ENCODE measurements at places on chromosomes 2 and 18.

- no peak for DNase-seq
Observed at GRCh38 chr2:64914735-64915509, 74.3 kb upstream of the SLC1A4 start.

DNA sequence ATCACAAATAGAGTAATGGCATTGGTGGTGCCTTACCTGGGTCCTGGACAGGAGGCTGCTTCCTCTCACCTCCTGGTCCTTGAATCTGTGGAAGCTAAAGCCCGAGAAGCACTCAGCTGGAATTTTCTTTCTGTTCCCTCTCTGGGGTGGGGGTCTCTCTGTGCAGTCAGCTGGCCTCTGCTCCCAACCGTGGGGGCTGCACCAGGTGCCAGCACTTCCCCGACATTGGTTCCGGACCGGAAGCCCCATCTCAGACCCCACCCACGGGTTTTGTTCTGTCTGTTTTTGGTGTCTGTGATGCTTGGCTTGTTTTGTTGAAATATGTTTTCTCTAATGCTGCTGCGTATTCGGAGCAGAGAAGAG, 154.7 kb downstream of the TWIST2 start:
- no peak for DNase-seq

- DNase-seq, result no peak
Observed at GRCh38 chr18:46343931-46344372, 239.8 kb downstream of the HAUS1 start.

GRCh38 chr2:230700447-230700846, 12.2 kb upstream of the CAB39 start:
- DNase-seq, result no peak

GRCh38 chr18:25737710-25738311, 352.6 kb downstream of the SS18 start:
- no peak for DNase-seq

GRCh38 chr2:150107816-150108215, 379.7 kb downstream of the RND3 start:
- no peak for DNase-seq

DNA sequence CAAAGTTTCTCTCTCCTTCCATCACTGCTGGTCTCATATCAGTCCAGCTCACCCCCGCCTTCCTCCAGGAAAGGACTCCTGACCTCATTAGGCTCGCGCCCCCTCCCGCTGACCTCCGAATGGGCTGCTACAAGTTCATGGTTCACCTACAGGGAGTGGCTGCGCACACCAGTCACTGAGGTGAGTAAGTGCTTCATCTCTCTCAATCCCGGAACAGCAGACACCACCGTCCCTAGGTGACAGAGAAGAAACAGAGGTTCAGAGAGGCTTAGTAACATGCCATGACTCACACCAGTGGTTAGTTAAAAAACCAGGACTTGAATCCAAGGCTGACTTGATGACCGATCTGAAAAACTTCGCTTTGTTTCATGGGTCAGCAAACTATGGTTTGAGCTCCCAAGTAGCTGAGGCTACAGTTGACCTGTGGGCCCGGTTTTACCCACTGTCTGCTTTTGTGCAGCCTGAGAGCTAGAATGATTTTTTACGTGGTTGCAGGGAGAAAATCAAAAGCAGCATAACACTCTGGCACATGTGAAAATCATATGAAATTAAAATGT, 42.0 kb downstream of the ZFP36L2 start:
- no peak for DNase-seq

- no peak for DNase-seq
Observed at GRCh38 chr2:150695451-150696135, 208.1 kb upstream of the RND3 start.

DNA sequence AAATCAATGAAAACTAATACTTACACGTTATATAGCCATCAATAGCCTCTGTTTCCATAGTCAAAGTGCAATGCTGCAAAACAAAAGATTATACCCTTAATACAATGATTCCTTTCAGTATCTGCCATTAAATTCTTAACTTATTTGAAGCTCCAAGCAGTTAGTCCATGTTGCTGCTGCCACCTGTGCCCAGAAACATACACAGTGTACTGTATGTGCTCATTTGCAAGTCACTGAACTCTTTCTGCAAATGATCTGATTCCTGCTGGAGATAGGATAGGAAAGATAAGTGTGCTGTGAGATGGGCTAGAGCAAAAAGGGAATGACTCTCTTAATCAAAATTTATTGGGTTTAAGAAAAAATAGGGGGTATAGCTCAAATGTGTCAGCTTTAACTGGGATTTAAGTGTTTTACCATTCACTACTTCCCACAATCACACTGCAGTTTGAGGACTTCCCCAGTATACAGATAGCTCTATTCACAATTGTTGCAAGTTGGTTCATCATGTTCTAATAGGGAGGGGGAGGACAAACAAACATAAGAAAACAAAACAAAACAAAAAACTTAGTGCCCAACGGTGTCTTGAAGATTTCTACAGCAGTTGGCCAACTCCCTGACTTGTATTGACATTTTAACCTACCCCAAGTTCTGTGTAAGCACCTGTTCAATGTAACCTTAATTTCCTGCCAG, 2.7 kb downstream of the IKZF2 start:
- no peak for DNase-seq

- no peak for DNase-seq
Observed at GRCh38 chr18:10035281-10035991, 121.6 kb downstream of the VAPA start.

- DNase-seq, result no peak
Observed at GRCh38 chr2:27288610-27289009, 6.4 kb downstream of the TRIM54 start.

DNA sequence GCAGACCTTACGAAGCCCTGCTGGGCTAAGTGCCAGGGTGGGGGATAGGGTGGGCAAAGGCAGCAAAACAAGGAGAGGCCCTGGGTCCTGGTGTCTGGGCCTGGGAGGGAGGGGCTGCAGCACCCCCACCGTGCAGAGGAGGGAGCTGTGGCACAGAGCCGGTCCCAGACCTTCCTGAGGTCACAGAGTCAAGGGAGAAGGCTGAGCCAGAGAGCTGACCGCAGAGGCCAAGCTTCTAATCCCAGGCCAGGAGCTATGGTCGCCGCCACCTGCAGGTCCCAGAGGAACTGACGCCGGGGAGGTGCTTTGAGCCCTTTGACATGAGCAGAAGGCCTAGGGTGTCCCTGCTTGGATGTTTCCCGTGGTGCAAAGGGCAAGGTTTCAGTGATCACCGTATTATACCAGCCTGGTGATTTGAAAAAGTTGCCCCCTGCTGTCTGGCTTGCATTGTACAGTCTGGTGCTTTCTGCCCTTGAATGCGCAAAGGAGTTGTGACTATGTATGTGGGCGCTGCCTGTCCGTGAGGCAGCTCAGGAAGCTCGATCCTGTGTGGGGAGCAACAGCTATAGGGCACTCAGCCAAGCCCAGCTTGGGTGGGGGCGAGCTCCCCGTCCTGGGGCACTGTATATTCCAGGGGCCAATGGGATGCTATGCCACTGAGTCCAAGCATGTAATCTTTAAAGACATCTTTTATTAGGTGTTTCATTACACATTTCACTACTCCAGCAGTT, 44.3 kb downstream of the EDAR start:
- DNase-seq, result no peak

DNA sequence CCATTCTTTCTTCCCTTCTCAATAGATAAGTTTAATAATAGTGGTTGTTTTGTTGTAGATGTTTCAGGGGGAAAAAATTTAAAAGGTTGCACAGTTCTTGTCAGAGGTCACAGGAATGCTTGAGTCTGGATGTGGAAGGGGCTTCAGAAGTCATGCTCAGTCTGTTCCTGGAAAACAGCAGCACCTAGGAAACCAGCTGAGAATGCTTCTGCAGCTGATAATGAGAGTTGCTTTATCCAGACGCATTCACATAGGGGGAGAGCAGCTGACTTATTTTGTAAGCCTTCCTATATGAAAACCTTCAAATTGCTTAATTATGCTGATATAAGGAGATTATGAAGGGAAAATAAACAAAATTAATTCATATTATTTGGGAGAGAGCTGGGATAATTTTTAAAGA, 235.5 kb downstream of the GULP1 start:
- no peak for DNase-seq

DNA sequence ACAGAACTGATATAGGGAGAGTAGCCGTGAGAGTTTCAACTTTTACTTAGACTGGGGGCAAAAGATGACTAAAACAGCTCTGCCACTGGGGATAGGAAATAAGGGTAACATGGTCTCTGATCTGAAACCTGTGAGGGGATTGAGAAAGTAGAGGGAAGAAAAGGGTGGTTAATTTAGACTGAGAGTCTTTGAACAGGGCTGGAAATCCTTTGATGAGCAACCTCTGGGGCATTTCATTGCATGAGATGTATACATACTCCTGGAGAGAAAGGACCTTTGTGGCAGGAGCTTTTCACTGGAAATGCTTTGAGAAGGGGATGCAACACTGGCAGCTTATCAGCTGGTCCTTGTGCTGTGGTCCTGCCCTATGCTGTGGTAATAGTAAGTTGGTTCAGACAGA, 9.4 kb downstream of the GALNT1 start:
- DNase-seq, result no peak

DNA sequence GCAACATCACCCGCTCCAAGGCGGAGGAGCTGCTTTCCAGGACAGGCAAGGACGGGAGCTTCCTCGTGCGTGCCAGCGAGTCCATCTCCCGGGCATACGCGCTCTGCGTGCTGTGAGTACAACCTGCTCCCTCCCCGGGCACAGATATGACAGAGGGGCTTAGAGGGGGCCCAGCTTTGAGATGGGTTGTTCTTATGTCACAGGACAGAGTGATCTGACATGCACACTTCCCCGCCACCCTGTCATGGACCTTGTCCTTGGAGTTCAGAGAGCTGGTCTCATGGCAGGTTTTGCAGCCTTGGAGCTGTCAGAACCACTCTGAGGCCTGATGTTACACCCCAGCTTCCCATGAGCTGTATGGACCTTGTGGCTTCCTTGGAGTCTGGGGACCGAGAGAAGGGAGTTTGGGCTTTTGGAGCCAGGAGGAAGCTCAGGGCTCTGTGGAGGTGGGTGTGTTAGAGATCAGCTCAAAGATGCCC, 398 bp downstream of the INPP5D start:
- no peak for DNase-seq

GRCh38 chr2:8533923-8534322, 147.9 kb upstream of the ID2 start:
- DNase-seq, result no peak

- DNase-seq, result no peak
Observed at GRCh38 chr2:27756544-27757498, 14.7 kb upstream of the MRPL33 start.

DNA sequence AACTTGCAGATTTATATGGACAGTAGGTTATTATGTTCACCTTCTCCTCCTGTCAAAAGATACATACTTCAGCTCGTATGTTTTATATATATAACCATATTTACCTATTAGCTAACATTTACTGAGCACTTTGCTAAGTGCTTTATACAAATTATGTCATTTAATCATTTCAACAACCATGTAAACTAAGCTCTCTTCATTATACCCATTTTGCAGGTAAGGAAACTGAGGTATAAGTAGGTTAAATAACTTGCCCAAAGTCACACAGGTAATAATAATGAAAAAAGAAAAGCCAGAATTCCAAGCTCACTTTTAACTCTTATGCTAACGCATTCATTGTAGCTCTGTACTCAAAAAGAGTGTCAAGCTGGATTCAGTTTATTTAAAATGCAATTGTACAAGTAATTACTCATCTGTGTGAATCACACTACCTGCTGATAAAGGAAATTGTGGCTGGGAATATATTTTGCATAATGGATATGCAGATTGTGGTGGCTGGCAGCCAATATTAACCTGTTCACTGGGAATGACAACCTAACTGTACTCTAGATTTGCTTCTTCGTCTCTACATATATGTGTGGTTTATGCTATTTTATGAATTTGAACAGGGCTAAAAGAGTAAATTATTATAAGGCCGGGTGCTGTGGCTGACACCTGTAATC, 20.6 kb downstream of the SLC16A14 start:
- no peak for DNase-seq

DNA sequence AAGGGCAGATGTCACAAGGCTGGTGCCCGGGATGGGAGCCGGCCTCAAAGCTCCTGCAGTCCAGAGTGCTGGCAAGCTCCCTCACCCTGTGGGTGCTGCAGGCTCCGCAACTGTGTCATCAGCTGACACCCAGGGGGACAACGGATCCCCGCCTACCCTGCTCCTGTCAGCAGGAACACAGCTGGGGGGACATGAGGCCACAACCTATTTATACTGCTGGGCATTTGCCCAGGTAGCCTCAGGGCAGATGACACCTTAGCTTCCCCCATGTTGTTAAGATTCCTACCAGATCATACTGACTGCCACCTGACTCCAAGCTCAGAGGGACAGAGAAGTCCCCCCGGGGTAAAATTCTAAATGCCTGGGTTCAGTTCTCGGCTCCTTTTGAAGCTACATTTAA, 1.2 kb downstream of the ANKRD23 start:
- DNase-seq, result no peak

- DNase-seq, result no peak
Observed at GRCh38 chr2:42249887-42250286, 80.7 kb downstream of the EML4 start.

DNA sequence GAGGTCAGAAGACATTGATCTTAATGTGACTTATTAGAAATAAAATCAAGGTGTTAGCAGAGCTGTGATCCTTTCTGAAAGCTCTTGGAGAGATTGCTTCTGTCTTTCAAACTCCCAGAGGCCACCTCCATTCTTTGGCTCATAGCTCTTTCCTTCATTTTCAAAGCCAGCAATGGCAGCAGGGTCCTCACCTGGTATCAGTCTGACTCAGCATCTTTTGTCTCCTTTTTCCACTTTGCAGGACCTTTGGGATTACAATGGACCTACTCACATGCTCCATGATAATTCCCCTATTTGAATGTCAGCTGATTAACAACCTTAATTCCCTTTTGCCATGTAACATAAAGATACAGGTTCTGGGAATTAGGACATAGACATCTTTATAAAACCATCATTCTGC, 6.8 kb upstream of the CDH20 start:
- DNase-seq, result no peak

DNA sequence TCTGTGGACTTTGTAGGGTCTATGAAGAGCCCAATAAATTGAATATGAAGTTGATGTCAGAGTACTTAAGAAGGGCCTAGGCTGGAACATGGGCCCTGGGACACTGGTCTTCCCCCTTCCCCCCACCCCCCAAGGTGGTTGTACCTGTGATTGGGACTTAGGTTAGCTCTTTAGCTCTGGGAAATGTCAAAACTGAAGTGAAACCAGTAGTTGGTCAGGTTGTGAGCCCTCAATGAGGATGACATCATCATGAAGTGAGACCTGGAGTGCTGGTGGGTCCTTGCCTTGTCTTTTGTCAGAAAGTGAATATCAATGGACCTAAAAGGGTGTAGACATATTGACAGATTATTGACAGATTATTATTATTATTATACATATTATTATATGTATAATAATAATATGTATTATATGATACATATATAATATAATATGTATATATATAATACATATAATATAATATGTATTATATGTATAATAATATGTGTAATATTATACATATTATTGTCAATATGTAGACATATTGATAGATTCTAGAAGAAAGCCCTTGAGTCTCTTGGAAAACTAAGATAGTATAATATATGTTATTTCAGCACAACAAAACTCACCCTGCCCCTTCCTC, 5.4 kb downstream of the MARS2 start:
- DNase-seq, result no peak

GRCh38 chr2:30897539-30897938, 90.3 kb upstream of the CAPN13 start:
- DNase-seq, result no peak

- no peak for DNase-seq
Observed at GRCh38 chr2:150482667-150483400, 4.6 kb downstream of the RND3 start.

GRCh38 chr2:164644036-164644700, 22.9 kb upstream of the GRB14 start:
- no peak for DNase-seq
